Activated CD8-positive, alpha-beta T cell treated with anti-CD3 and anti-CD28 coated beads, Interleukin-2, amount 10 ng/mL, durations not matched to agents 7 days and 5 days (primary cell): ENCODE measurements at places on chromosomes 13 and 19. TPM values are rescaled to one million over a fixed set of nuclear protein-coding genes. Genes with fewer than 3 reads are reported as not detected.

ZNF256 gene
- total RNA-seq: 8.9 TPM

GRCh38 chr13:26111797-26112196 is 60.0 kb upstream of the SHISA2 start:
- no peaks in the 10 kb centered on the region for H3K36me3 ChIP-seq
- H3K4me3 ChIP-seq: no peak overlapping the region
- H3K27me3 ChIP-seq: peaks cover 5% of the 10 kb centered on the region
- H3K27ac ChIP-seq: no peak overlapping the region
- no peak for DNase-seq

LHB gene
- not detected for total RNA-seq

GRCh38 chr19:13038306-13039210 is 43.3 kb downstream of the NFIX start:
- DNase-seq: no peak
- no peak overlapping the region for H3K27ac ChIP-seq
- H3K4me1 ChIP-seq: peaks cover 12% of the 10 kb centered on the region
- H3K27me3 ChIP-seq: no peaks in the 10 kb centered on the region
- H3K4me3 ChIP-seq: no peak overlapping the region

GRCh38 chr19:2600914-2601870 is 101.3 kb downstream of the GNG7 start:
- H3K27ac ChIP-seq: no peak overlapping the region
- peaks cover 20% of the 10 kb centered on the region for H3K4me1 ChIP-seq
- no peaks in the 10 kb centered on the region for H3K36me3 ChIP-seq
- no peaks in the 10 kb centered on the region for H3K27me3 ChIP-seq
- H3K4me3 ChIP-seq: no peak overlapping the region

DNA sequence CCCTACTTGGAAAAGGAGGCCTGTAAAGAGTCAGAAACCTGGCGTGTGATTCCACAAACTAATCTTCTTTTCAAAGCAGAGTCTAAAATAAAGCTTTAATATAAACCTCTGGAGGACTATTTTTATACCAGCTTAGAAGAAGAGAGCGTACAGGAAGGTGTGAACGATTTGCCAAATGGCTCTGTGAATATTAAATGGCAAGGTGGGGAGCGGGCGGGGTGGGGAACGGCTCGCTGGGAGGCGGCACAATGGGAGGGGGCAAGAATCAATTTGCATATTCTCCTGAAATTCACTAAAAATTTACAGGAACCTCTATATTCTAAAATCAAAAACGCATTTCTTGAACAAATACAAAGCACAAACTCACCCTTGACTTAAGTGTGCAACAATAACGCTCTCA is 982 bp downstream of the ZNF780B start:
- H3K4me3 ChIP-seq: peak overlapping the region; percentile 98
- H3K36me3 ChIP-seq: peaks cover 43% of the 10 kb centered on the region
- H3K4me1 ChIP-seq: peaks cover 38% of the 10 kb centered on the region
- DNase-seq: no peak

DNA sequence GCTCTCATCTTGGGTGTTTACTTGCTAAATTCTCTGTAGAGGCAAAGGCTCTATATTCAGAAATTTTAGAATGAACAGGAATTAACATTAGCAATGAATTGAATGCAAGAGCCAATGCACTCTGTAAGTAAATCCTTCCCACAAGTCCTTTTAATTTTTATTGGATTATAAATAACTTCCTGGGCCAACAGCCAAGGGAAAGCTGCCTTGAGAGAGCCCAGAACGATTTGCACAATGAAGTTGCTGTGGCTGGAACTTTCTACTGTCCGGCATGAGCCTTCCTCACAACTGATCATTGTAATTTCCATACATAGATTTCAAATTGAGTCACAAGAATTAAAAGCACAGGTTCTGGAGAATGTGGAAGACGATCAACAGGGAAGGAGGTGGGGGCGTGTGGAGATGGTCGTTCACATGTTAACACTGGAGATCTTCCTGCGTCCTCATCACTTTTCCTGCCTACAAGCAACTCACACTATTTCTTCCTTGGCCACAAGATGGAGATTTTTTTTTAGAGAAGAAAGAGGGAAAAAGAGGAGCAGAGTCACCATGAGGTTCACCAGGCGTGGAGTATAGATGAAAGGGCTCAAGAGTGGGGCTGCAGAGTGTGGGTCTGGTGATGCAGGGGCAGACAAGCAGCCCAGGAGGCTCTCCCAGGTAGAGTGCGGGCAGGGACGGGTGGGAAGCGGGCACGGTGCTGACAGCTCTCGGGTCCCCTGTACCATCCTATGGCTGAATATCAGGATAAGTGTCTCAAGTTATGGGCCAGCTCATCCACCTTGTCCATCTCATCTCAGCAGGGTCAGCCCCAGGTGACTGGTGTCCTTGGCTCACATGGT is 110.7 kb downstream of the SOX1 start:
- no peak overlapping the region for H3K4me3 ChIP-seq
- H3K27ac ChIP-seq: no peak overlapping the region
- no peaks in the 10 kb centered on the region for H3K36me3 ChIP-seq

- H3K27ac ChIP-seq: no peak overlapping the region
- no peaks in the 10 kb centered on the region for H3K27me3 ChIP-seq
- no peak overlapping the region for H3K4me3 ChIP-seq
- peaks cover 5% of the 10 kb centered on the region for H3K36me3 ChIP-seq
These were observed 3.2 kb upstream of the ADAT3 start for GRCh38 chr19:1901940-1902404.

ZNF836 gene
- 18.7 TPM for total RNA-seq

- H3K36me3 ChIP-seq: peaks cover 18% of the 10 kb centered on the region
- peak overlapping the region; percentile 91 for H3K27ac ChIP-seq
- H3K27me3 ChIP-seq: peaks cover 3% of the 10 kb centered on the region
- peaks cover 28% of the 10 kb centered on the region for H3K4me1 ChIP-seq
These were observed 949 bp downstream of the RAB3A start for GRCh38 chr19:18202778-18203407.

DNA sequence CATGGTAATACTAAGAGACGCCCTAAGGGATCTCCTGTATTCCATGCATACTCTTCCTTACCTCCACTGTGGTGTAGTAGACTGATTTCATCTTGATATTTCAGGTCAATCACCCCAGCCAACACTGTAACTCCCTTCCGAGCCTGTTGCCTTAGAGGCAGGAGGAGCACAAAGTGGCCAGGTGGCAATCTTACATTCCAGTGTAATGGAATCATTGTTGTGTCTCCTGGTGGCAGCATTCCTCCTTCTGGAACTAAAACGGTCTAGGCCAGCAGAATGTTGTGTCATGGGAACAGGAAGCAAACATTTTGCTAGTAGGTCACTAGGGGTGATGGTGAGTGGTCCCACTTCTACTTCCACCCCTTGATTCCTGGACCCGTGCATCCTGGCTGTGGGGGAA is 405.7 kb upstream of the SLC10A2 start:
- no peak overlapping the region for H3K27ac ChIP-seq
- DNase-seq: no peak
- no peak overlapping the region for H3K4me3 ChIP-seq
- H3K36me3 ChIP-seq: no peaks in the 10 kb centered on the region
- H3K4me1 ChIP-seq: no peaks in the 10 kb centered on the region
- no peaks in the 10 kb centered on the region for H3K27me3 ChIP-seq

CACNA1A gene
- 0.63 TPM for total RNA-seq

DNA sequence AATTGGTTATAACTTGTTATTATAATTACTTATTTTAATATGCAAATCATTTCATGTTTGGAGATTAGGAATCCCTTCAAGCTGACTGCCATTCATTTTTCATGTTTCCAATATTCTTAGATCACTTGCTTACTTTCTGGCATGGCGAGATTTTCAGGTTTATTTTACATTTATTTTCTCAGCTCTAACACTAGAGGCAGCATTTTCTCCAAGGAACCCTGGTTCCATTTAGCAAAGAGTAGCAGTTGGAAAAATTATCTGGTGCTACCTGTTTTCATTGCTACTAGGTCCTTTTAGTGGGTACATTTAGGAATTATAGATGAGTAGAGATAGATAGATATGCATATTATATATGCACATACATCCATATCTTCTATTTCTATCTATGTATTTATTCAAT is 90.9 kb upstream of the TRPC4 start:
- no peak overlapping the region for H3K27ac ChIP-seq
- no peaks in the 10 kb centered on the region for H3K4me1 ChIP-seq
- no peak for DNase-seq
- H3K27me3 ChIP-seq: no peaks in the 10 kb centered on the region

DNA sequence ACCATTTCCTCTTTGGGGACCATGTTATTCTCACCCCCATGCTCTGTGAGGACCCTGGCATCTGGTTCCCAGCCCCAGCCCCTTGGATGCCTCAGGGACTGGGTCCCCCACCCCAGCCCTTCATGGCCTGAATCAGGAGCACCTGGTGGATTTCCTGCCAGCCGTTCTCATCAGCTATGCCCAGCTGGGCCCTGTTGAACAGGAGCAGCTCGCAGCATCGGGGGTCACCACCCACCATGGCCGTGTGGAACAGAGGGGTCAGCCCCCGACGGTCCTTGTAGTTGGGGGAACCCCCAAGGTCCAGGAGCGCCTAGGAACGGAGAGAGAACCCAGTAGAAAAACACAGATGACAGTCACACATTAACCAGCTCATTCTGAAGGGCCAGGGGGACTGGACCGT is 7.8 kb downstream of the SHANK1 start:
- no peak for DNase-seq
- H3K4me1 ChIP-seq: peaks cover 18% of the 10 kb centered on the region
- no peak overlapping the region for H3K27ac ChIP-seq
- H3K27me3 ChIP-seq: peaks cover 27% of the 10 kb centered on the region
- H3K4me3 ChIP-seq: no peak overlapping the region

DNA sequence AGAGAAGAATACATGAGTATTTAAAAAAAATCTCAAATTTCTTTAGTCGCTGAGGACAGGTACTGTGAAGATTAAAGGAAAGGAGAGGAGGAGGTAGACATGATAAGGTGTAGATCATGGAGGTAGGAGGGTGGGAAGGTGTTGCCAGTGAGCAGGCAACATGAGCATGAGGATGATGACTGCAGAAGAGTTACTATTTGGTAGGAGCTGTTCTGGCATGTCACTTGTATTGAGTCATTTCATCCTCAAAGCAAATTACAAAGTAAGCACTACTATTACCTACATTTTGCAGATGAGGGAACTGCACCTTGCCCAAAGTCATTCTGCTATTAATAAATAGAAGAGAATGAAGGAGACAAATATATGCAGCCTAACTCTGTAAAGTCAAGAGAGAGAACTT is 435.8 kb upstream of the KLF12 start:
- H3K27ac ChIP-seq: no peak overlapping the region
- no peaks in the 10 kb centered on the region for H3K36me3 ChIP-seq
- no peak for DNase-seq
- no peak overlapping the region for H3K4me3 ChIP-seq

DNA sequence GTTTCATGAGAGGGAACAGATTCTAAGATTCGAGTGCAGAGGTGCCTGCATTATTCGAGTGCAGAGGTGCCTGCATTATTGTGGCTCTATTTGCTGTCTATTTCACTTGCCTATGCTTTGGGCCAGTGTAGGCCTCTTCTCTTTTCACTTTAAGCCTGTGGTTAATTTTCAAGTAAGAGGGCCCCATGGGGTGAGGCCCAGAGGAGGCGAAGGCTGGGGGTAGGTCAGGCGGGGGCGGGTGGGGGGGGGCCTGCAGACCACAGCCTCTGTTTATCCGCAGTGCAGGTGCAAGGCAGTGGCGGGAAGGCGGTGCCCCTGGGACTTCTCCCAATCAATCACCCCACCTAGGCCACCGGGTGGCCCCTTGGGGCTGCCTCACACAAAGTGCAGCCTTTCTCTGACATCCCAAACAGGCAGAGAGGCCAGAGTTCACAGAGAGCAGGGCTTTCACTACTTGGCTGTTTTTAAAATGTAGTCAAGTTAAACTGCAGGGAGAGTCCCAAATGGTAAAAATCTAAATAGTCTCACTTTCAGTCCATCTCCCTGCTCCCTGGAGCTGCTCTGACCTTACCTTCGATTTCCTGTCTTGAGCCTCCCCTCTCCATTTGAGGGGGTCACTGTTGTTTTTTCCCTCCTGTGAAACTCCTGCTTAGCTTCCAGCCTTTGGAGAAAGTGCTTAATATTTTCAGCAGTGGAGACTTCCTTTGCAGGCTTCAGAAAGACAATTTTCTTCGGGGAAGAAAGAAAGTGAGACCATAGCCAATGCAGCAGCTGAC is 249.0 kb downstream of the DLEU7 start:
- H3K36me3 ChIP-seq: no peaks in the 10 kb centered on the region
- peaks cover 2% of the 10 kb centered on the region for H3K27me3 ChIP-seq
- peak; percentile 53 for DNase-seq
- H3K27ac ChIP-seq: peak overlapping the region; percentile 75

GRCh38 chr13:81302125-81302524 is 961.2 kb upstream of the SPRY2 start:
- no peaks in the 10 kb centered on the region for H3K36me3 ChIP-seq
- no peaks in the 10 kb centered on the region for H3K4me1 ChIP-seq
- no peaks in the 10 kb centered on the region for H3K27me3 ChIP-seq
- H3K4me3 ChIP-seq: no peak overlapping the region
- DNase-seq: no peak

DNA sequence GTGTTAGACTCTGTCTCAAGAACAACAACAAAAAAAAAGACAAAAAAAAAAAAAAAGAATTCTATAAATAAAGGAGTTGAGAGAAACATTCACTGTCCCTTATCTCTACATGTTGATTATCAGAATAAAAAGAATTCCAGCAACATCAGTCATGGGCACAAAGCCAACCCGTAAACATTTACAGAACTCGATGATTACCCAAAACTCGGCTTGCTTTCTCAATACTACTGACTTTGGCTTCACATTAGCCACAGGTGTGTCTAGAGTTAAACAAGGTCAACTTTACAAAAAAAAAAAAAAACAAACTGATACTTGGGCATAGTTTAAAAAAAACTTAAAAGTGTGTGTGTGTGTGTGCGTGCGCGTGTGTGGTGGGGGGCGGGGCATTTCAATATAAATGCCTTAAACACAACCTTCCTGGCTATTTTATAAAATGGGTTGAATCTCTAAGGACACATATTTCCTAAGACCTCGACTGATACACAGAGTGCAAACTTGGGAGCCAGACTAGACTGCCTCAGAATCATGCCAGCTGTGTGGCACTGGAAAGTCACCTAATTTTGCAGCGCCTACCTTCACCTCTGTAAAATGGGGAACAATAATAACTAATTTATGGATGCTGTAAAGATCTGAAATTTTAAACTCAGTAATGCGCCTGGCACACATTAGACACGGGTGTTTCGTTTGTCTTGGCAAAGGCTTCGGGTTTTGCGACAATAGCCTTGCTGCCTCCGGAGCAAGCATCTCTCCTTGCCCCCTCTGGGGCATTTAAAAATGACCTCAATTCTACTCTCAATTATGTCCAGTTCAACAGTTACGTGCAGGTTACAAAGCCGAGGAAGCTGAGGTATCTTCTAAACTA is 922 bp downstream of the EBPL start:
- H3K27me3 ChIP-seq: no peaks in the 10 kb centered on the region
- H3K36me3 ChIP-seq: no peaks in the 10 kb centered on the region
- peak overlapping the region; percentile 41 for H3K27ac ChIP-seq
- H3K4me3 ChIP-seq: peak overlapping the region; percentile 88
- H3K4me1 ChIP-seq: peaks cover 16% of the 10 kb centered on the region

DNA sequence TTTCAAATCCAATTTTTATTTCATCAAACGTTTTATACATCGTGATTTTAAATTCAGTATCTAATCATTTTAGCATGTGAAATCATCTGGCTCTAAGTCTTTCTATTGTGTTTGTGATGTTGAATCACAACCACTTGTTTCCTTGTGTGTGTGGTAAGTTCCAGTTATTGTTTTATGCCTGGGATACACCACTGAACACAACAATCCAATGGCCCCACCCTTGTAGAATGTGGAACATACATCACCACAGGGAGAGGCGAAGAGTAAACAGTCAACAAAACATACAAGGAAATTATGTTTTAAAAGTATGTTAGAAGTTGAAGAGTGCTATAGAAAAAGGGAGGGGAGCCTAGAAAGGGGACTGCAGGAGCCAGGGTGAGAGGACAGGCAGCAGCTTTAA is 100.5 kb downstream of the EPSTI1 start:
- no peaks in the 10 kb centered on the region for H3K27me3 ChIP-seq
- H3K36me3 ChIP-seq: peaks cover 36% of the 10 kb centered on the region
- DNase-seq: no peak
- H3K4me1 ChIP-seq: no peaks in the 10 kb centered on the region
- H3K27ac ChIP-seq: no peak overlapping the region
- H3K4me3 ChIP-seq: no peak overlapping the region

SHD gene
- total RNA-seq: not detected

KRTDAP gene
- not detected for total RNA-seq
